ENCODE measurements at places on chromosomes 1 and 21.

GRCh38 chr21:16775076-16775475 lies 737.8 kb upstream of the CXADR start:
- no peak for DNase-seq

GRCh38 chr1:205456868-205457745 lies 1.3 kb upstream of the BLACAT1 start:
- no peak for DNase-seq

- DNase-seq, result no peak
Measured at GRCh38 chr1:166297993-166298392, 131.2 kb upstream of the FAM78B start.

GRCh38 chr1:151282883-151283725 lies 1.0 kb downstream of the ZNF687 start:
- DNase-seq, result no peak

- no peak for DNase-seq
Measured at GRCh38 chr1:228161866-228162265, 3.7 kb upstream of the IBA57 start.

DNA sequence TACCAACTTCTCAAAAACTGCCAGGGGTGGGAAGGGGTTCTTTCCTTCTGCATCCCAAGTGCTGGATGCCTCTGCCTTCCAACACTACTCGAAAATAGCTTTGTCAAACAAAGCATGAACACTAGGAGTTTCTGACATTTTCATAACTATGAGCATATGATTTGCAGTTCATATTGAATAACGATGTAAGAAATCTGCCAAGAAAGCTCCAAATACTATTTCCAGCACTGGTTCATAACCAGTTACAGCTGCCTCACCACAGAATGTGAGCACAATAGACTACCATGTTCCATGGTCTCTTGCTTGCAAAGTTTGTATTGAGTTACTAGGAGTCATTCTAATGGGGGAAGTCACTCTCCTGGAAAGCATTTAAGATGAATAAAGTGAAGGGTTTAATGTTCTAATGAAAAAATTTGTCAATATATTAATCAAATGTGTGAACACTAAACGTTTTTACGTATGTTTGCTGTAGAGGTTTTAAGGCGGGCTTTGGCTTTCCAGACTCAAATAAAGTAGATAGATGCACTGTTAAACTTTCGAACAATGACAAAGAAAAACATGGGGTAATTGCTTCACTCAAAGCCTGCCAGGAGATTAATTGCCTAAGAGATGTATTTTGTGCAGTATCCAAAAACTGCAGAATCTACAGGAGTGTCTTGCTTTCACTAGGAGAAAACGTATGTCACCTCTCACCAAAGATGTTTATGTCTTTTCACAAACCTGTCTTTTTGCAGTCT lies 78.6 kb upstream of the UBE2U start:
- no peak for DNase-seq

DNA sequence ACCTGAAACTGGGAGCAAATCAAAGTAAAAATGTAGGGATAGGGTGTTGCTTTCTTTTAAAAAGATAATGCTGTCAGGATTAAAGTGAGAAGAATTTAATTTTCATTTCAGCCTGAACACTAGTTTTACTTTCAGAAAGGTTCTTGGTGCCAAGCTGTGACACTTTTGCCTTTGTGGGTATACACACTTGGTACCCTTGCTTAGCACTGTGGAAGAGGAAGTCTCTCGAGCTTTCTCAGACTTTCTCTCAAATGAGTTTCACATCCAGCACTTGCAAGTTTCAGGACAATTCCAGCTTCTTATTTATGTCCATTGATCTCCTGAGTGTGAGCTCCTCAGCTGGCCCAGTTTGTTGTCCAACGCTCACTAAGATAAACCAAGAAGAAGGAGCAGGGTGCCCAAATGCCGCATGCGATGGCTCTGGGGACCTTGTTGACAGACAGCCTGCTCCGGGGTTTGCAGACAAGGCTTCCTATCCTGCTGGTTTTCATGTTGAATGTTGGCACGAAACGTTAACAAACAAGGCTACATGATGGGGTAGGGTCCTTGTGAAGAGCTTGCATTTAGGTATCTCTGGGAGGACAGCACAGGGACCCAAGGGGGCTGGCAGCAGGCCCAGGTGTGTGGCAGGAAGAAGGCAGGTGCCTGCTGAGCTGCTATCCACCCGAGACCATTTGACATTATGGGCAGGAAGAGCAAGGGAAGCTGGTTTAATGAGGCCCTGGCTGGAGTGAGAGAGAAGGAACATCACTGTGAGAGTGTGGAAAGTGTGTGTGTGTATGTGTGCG lies 79.7 kb downstream of the POFUT2 start:
- DNase-seq, result no peak

DNA sequence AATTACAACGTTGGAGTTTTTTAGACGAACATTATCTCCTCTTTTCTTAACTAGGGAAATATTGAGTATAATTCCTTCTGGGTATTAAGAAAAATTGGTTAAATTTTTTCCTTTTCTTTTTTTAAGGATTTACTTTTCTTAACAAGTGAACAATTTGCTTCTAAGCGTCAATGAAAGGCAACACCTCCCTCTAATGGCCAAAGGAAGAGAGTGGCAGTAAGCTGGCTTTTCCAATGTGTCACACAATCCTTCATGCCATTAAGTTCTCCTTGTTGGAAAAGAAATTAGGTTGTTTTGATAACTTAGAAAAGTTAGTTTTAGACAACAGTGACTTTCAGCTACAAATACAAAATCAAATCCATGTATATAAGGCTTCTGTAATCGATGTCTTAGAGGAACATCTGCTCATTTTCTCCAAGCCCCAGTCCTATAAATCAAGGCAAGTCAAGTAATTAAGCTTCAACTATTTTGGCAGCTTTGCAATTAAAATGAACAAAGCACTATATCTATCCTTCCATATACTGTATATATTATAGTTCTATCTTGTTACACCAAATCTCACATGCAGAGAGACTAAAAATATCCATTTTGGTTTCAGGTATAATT lies 62.8 kb downstream of the EDEM3 start:
- no peak for DNase-seq

DNA sequence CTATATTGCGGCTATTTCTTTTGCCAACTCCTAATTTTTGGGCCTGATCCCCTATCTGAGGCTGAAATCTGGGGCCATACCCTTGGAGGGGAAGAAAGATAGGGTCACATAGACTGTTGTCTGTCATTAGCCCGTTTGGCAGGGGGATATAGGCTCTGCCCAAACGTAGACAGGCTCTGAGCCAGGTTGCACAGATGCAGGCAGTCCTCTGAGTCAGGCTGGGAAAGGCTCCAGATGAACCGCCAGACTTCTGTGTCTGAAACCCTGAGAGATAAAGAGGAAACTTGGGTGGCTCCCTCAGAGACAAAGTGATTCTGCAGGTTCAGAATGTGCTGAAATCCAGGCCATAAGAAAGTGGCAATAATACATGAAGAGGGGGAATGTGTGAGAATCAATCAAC lies 4.0 kb upstream of the CAP1 start:
- DNase-seq, result no peak

- no peak for DNase-seq
Measured at GRCh38 chr1:38950553-38950952, 8.9 kb upstream of the RHBDL2 start.

GRCh38 chr1:97243973-97244560 lies 522.5 kb downstream of the PTBP2 start:
- no peak for DNase-seq

- DNase-seq, result no peak
Measured at GRCh38 chr1:187883356-187883755, 1054.6 kb downstream of the PLA2G4A start.

DNA sequence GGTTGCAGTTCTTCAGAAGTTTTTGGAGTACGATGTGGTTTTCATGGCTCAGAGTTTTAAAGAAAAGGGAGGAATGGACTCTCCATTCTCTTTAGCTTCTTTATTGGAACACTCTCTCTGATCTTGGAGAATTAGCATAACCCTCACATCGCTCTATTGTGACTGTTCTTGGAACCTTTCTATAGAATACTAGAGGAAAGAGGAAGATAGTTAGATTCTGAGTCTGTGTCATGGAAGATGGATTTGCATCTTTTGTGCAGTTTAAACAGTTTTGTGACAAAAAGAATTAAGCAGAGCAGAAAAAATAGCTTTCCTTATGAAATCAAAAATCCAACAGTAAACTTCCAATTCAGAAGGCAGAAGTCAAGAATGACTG lies 61.0 kb downstream of the KCNJ6 start:
- DNase-seq, result no peak

DNA sequence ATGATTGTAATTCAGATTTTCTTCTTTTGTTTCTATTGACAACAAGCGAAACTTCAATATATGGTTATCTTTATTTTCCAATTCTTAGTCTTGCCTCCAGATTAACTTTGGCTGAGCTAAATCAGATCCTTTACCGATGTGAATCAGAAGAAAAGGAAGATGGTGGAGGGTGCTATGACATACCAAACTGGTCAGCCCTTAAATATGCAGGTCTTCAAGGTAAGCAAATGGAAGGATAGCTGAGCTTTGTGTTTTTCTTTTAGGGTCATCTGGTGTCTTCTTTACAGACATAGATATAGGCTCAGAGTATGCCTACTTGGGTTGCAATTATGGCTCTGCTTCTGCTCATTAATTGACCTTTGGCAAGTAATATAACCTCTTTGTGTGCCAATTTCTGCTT lies 37.7 kb downstream of the AGL start:
- DNase-seq, result no peak

DNA sequence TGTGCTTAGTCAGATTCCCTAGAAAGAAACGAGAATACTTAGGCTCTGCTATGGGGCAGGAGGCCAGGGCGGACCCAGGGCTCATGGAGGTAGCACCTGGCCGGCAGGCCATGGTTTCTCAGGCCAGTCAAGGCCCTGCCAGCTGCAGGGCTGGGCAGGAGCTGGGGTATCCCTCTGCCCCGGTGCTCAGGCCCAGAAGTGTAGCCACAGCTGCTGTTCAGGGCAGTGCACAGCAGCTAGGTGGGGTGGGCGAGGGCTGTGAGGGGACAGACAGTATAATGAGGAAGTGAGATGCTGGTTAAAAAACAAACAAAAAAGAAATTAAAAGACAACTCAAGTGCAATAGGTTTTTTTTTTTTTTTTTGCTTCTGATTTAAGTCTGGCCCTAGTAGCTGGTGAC lies 34.0 kb upstream of the EDN2 start:
- no peak for DNase-seq

DNA sequence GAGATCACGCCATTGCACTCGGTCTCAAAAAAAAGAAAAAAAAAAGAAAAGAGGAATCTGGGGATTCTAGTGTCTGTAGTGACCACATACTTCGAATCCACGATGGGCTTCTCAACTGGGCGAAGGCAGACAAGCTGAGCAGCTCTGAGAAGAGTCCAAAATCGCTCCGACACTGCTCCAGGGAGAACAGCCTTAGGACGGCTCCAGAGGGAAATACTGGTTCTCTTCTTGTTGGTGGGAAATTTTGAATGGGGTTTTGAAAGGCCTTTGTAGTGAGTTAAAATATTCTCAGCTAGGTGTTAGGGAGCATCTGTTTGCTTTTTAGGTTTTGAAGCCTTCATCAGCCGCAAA lies 18.3 kb upstream of the HJV start:
- DNase-seq, result no peak

GRCh38 chr1:90175490-90176167 lies 180.7 kb downstream of the ZNF326 start:
- no peak for DNase-seq

- DNase-seq, result no peak
Measured at GRCh38 chr1:71882637-71883036, 399.7 kb downstream of the NEGR1 start.

DNA sequence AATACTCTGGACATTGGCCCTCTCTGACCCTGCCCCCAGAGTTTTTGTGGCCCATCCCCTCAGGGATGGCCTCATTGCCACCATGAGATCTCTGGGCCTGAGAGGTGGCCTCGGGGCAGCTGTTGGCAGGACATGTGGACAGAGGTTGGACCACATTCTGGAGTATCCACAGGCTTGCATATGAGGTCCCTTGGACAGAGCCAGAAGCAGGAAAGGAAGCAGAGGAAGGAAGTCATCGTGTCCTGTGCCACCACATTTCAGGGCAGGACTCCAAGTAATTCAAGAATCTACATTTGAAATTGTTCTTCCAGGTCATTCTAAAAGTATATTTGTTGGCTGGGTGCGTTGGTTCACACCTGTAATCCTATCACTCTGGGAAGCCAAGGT lies 95.9 kb upstream of the PPP2R5A start:
- no peak for DNase-seq

GRCh38 chr1:41958015-41958673 lies 39.4 kb upstream of the HIVEP3 start:
- DNase-seq, result no peak

- no peak for DNase-seq
Measured at GRCh38 chr1:47913225-47913823, 83.9 kb downstream of the TRABD2B start.

DNA sequence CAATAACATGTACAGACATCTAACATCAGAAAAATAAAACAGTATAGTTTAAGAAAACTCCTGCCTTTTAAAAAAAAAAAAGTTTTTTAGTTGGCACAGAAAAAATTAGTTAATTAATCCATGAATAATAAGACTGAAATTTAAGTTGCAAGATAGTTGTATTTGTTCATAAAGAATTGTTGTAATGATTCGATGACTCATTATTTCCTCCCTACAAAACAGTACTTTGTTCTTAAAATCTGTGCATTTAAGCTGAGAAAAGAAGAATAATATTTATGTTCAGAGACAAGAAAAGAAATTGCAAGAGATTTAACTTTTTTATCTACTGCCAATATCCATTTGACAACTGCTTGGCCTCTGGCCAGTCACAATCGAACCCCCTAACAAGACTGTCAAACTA lies 894.7 kb downstream of the ADGRL2 start:
- no peak for DNase-seq

- no peak for DNase-seq
Measured at GRCh38 chr1:200384818-200385390, 24.9 kb downstream of the ZNF281 start.

DNA sequence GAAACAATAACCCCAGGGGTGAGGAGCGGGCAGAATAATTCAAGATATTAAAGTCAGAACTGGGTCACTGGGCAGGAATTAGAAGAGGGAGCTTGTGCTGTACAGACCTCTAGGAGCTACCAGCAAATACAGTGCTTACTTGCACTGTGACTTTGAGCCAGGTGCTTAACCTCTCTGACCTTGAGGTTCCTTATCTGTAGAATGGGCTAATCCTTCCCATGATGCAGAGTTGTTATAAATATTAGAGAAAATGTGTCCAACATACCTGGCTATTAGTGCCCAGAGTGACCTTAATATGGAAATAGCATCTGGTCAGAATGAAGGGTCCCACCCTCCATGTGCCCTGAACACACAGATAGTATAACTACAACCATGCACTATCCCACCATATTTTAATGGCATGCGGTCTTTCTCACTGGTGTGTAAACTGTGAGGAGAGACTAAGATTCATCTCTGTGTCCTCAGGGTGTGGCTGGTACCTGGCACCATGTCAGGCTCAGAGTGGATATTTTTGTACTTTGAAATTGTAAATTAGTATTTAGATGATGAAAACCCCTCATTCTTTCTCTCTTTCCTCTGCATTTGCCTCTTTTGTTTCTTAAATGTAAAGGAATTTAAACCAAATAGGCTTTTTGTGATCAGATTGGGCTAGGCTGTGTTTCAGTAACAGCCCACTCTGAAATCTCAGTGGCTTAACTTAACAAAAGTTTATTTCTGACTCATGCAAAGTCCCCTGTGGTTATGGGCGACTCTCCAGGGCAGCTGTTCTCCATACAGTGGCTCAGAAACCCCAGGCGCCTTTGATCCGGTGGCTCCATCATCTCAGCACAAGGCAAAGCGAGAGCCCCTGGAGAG lies 60.0 kb upstream of the ROR1 start:
- DNase-seq, result no peak
